NCI-H1930 (cell line): ENCODE measurements at places on chromosomes 1 and 21.

DNA sequence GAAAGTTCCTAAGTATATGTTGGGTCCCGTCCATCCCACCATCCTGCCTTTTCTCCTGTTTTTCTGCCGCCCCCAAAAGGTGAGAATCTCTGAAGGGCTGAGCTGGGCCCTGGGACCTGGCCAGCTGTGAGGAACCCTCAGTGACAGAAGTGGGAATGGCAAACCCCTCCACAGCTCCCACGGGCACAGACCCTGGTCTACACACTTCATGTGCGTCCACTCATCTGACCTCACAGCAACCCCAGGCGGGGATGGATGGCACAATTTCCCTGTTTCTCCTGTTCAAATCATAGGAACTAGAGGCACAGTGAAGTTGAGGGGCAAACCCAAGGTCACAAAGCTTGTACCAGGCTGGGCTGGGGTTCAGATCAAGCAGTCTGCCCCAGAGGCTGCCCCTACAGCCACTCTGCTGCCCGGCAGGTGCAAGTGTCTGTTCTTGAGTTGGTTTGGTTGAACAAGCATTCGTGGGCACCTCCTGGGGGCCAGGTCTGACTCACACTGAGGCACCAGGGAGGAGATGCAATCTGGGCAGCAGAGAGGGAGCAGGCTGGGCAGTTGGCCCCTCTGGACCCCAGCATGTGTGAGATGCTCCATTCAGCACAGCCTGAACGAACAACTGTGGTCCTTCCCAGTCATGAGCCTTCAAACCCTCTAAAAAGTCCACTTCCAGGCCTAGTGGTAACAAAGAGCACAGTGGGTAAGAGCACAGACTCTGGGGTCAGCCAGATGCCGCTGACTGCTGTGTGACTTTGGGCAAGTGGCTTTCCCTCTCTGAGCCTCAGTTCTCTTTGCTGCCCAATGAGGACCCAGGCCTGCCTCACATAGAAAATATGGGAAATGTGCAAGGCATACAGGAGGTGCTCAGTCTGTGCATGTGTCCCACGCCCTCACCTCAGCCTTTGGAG lies 4.0 kb downstream of the EDN2 start:
- DNase-seq, result no peak

GRCh38 chr1:167488786-167489185 lies 29.5 kb downstream of the CD247 start:
- DNase-seq, result no peak

DNA sequence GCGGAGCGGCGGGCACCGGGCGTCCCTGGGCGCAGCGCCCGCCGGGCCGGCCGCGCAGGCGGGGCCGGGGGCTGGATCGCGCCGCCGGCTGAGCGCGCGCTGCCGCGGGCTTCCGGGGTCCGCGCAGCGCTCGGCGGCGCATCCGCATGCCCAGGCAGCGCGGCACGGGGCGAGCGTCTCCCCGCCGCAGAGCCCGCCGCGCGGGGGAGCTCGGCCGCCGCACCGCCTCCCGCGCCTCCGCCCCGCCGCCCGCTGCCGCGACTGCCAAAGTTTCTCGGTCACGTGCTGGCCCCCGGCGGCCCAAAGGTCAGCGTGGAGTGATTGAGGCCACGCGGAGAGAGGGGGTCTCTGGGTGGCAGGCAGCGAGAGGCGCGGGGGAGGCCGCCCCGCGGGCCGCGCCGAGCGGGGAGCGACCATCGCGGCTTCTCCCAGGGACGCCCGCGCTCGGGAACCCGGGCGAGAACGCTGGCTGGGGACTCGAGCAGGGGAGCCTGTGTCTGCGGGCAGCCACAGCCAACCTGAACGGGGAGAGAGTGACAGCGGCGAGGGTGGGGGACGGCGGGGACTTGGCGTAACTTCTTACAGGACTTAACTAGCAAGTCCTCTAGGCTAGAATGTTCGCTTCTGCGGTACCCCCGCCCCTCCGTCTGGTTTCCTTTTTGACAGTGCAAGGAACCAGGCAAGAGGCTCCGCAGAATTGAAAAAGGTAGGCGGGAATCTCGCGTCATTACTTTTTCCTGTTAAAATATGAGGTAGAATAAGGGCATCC lies at the start of gene ILDR2:
TSS of gene ILDR2 (minus strand) at position 180 of the 769 bp plus-strand sequence. CDS start 272 bp downstream, outside the sequence.
- peak; percentile 33 for DNase-seq

DNA sequence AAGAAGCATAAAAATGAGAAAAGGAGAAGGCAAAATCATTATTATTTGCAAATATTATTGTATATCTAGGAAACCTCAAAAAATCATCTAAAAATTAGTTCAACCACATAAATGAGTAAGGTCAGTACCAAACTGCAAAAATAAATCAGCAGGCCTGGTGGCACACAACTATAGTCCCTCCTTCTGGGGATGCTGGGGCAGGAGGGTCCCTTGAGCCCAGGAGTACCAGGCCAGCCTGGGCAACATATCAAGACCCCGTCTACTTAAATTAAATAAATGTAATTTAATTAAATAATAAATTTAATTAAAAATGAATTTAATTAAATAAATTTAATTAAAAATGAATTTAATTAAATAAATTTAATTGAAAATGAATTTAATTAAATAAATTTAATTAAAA lies 40.3 kb upstream of the TRIM67 start:
- no peak for DNase-seq

DNA sequence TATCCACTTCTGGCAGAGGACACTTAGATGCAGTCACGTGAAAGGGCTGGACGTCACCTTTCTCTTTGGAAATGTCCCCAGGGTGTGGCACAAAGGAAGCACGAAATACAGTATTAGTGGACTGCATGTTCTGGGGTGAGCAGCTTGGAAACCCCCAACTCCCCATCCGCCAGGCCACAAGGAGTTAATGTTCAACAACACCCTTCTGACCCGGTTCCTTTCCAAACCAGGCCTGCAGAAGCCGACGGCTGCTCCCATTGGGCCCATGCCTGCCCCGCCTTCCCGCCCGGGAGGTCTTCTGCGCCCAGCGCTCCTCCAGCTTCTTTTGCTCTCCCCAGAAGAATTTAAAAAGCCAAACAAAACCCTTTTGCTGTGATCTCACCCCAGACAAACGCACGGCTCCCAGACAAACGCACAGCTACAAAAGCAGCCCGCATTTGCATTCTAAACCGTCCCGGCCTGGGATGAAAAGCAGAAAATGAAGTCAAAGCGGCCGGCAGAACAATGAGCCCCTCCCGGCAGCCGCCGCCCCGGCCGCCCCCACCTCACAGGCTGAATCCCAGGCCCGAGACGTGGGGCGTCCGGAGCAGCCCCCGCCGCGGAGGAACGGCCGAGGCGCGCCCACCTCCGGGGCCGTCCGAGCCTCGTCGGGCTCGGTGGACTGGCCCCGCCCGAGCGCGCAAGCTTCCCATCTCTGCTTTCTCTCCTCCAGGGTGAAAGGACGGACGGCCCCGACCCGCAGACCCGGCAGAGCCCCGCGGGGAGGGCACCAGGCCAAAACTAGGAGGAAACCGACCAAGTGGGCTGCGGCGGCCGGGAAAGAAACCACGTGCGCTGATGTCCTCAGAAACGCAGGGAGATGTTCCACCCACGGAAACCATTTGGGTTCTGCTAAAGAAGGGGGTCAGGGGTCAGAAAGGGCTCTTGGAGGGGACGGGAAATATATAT lies 101.9 kb downstream of the PLPP3 start:
- DNase-seq, result no peak

GRCh38 chr1:243946253-243946652 lies 96.2 kb upstream of the AKT3 start:
- no peak for DNase-seq

- DNase-seq, result no peak
These were observed 34.0 kb upstream of the GADD45A start for GRCh38 chr1:67651031-67651430.

GRCh38 chr21:41706678-41707077 lies 60.2 kb downstream of the RIPK4 start:
- DNase-seq, result no peak

DNA sequence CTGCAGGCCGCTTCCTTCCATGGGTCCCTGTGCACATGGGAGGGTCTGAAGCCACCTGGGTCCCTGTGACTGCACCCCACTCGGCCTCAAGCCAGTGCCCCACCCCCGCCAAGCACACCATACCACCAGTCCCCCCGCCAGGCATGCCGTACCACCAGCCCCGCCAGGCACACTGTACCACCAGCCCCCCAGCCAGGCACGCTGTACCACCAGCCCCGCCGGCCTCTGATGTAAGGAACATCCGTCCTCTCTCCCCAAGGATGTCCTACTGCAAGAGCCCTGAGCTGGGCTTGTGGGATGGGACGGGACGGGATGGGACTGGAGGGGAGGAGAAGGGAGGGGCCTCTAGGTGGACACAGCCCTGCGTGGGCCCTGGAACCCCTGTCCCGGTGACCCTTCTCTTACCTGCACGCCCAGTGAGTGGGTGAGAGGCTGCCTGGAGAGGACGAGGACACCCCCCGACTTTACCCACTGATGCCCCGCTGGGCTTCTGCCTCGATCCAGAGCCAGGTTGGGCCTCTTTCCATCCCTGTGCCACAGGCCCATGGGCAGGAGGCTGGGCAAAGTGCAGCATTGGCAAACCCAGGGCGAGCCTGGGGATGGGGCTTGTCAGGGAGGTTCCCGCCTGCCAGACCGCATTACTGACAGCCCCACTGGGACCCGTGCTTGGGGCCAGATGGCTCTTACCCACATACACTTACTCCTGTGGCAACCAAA lies 40.8 kb upstream of the COL6A1 start:
- DNase-seq, result no peak

DNA sequence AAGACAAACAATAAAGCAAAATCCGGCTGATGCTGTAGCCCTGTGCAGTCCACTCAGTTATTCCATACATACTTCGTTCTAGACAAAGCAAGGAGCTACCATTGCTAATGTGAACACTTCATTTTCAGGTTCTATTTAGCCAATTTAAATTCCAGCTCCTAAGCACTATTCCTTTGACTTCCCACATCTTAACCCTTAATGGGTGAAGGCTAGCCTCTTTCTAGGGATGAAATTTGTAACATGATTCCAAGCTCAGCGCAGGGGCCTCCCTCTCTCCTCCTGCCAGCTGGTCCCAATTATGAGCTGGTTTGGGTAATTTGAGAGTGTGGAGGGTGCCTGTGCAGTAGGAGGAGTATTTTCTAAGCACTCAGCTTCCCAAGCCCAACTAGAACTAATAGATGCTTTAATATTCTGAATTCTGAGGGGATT lies 53.9 kb upstream of the PTGFRN start:
- peak; percentile 49 for DNase-seq

DNA sequence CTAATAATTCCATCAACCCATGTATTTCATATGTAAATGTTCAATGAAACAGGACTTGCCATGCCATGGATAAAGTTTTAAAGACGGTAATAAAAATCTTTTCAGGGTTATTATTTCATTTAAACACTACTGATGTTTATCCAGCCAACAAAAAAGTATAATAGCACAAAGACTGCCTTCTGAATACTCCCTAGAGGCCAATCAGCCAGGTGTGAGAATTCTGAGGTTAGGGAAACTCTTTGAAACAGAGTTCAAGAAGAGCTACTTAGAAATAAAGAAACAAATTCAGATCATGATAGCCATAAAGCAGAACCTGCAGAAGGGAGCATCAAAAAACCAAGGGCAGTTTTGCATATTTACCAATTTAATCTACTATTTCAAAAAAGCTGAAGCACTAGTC lies 48.7 kb downstream of the AKT3 start:
- DNase-seq, result peak; percentile 3

DNA sequence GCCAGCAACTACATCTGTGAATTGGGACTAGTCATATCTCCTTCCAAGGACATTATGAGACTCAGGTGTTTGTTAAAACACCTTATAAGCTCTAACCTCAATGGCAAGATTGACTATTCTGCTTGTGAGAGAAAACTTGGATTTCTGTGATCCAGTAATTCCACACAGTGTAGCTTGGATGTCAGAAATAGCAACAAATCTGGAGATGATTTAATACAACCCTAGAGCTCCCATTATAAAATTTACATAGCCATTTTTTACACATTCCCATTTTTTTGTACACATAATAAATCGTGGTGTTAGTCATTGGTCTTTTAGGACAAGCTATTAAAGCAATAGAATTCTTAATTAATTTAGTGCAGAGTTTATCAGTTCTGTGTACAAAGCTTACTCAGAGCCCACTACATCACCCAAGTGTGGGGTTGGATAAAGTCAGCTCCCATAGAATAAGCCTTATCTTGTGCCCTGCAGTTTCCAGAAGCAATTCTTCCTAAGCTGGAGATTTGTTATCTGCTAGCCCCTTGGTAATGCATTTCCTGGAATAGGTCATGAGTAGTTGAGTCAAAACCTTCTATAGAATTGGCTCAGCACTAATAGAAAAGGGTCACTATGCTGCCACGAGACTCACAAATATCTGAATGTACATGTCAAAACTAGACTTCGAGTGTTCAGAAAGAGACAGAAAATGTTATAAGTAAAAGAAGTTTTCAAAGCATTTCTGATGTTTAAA lies 434.0 kb upstream of the RUNX1 start:
- DNase-seq, result no peak

GRCh38 chr1:246425139-246425794 lies 81.8 kb downstream of the SMYD3 start:
- no peak for DNase-seq
